ENCODE measurements at places on chromosomes 12 and 14.

DNA sequence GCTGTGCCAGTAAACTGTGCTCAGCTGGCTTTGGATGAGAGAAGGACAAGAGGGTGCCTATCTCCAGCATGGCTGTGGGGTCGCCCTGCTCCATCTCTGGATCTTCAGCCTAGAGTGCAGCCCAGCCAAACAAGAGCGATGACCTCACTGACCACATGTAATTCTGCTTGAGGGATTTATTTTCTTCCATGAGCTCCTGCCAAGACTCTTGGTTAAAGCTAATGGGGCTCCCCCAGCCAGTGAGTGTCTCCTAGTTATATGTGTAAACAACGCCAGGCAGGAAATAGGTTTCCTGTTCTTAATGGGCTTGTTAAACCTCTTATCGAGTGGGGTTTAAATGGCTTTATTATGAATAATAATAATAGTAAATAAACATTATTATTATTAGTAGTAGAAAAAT, 397.2 kb downstream of the NRXN3 start:
- no peak for DNase-seq

DNA sequence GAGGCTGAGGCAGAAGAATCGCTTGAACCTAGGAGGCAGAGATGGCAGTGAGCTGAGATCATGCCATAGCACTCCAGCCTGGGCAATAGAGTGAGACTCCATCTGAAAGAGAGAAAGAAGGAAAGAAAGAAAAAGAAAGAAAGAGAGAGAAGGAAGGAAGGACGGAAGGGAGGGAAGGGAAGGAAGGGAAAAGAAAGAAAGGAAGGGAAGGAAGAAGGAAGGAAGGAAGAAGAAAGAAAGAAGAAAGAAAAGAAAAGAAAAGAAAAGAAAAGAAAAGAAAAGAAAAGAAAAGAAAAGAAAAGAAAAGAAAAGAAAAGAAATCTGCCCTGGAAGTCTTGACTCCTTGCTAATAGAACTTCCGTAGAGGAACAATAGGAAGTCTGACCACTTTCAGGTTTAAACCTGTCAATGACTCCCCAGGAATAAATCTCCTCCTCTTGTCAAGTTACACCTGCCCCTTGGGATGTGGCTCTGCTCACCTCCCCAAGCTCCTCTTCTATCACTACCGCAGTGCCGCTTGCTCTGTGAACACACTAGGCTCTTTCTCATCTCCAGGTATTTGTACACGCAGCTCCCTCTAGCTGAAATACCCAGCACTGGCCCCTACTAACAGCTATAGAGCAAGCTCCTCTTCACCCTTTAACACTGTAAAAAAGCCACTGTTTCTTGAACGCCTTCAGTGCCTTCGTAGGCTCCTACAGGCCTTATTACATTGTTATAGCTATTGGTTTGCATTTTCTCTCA, 773.1 kb upstream of the TBX3 start:
- DNase-seq = no peak

DNA sequence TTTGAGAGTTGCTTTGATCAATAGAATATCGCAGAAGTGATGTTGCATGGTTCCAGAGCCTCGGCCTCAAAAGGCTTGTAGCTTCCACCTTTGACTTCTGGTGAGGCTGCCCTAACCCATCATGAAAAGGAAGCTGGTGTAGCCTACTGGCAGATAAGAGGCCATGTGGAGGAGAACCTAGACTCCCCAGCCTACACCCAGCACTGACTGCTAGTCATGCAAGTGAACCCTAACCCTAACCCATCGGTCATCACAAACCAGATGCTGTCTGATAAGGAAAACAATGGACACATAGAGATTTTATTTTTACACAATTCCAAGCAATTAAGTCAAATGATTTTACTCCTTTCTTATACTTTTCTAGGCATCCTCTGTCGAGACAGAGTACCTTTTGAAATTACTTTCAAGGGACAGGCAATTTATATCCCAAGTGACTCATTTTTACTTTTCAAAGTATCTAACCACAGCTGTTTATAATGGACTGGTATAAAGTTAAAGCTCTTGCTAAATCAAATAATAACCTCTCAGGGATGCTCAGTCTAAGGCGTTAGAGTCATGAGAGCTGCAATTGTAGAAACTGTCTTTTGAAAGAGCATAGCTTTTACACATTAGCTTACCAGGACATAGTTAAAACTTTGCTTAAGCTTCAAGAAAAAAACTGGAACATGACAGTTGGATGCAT, 17.6 kb downstream of the PTPRB start:
- no peak for DNase-seq

- DNase-seq = no peak
These were observed 183.9 kb upstream of the PWP1 start for GRCh38 chr12:107501681-107502080.

- DNase-seq = no peak
These were observed 900 bp downstream of the AMN start for GRCh38 chr14:102923201-102923924.

DNA sequence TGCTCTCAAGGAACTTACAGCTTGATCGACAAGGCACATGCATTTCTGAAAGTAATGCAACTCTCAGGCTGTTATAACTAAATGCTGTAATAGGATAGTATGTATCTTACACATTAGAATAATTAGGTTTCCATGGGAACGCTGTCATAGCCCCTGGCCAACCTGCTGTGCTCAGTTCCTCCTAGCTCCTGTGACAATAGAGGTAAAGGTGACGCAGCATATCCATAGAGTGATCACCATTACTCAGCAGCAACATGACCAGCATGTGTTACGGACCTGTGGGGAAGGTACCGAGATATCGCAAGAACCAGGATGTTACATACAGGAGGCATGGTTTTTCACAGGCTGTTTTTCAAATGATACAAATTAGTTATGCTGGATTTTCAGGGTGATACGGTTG, 150.7 kb downstream of the CAND1 start:
- no peak for DNase-seq

GRCh38 chr12:23810329-23810902, 139.1 kb downstream of the SOX5 start:
- DNase-seq = no peak

DNA sequence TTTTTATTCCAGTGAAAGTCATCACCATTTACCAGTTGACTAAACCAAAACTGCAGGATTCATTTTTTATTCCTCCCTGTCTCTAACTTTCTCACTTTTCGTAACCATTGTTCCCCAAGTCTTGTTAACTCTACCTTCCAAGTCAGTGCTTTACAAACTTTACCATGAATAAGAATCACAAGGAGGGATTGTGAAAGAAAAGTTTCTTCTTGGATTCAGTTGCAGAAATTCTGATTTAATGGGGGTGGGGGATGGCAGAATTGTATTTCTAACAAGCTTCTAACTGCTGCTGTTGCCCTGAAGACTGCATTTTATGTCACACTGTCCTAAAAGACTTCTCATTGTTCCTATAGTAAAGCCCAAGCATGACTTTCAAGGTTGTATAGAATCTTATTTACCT, 5.0 kb upstream of the RAB21 start:
- no peak for DNase-seq

GRCh38 chr12:97292588-97292987, 170.0 kb upstream of the RMST start:
- DNase-seq = no peak

- DNase-seq = no peak
These were observed 40.2 kb downstream of the UBE3B start for GRCh38 chr12:109517619-109518018.

- no peak for DNase-seq
These were observed 277.9 kb upstream of the FLRT2 start for GRCh38 chr14:85252011-85252410.

- DNase-seq = no peak
These were observed 28.6 kb upstream of the DICER1 start for GRCh38 chr14:95185767-95186392.

- no peak for DNase-seq
These were observed 50.9 kb downstream of the MVK start for GRCh38 chr12:109624467-109624866.

DNA sequence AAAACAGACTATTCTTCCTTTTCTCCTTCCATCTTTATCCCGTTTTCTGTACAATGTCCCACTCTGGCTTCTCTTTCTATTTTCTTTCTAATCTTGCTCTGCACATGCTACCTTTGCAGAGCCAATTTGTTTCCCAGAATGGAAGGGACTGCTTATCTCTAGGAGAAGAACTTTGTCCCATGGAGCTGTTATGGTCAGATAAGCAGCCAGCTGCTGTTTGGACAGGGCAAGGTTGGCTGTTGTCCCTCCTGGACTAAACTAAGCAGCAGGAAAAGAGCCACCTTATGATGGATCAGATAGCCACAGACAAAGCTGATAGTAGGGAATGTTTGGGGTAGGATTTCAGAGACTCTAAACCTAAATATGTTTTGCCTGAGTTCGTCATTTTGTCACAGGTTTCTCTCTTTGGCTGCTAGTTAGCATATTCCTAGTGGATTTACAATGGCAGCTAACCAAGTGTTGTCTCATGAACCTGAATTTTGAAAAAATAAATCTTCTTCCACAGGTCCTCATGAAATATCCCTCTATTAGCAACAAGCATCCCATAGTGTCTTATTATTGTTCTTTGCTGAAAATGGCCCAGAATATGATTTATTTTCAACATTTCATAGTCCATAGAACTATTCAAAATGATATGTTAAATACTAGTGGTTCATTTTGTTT, 262.8 kb downstream of the SLC16A7 start:
- no peak for DNase-seq

DNA sequence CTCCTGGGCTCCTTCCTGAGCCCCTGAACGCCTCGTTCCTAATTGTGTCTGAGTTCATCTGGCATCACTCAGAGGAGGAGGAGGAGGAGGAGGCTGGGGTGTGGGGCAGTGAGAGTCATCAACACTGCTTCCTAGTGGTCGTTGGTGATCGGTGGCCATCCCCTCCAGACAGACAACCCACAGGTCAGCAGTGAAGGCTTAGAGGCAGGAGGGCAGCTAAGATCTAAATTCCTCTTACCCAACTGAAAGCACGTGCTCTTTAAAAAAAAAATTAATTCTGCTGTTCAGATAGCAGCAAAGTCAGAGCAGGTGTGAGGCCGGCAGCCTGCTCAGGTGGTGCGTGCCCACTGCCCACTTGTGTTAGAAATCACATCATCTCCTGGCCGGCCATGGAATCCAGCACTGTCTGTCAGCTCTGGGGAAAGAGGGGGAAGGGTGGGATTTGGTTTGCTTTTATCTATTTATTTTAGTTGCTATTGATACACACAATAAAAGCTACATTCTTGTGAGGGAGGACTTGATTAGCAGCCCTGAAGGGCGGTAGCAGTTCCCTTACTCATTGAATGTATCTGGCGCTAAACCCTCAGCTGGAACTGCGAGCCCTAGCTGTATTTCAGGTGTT, 46.6 kb downstream of the PPP2R5C start:
- DNase-seq = no peak

- no peak for DNase-seq
These were observed 27.2 kb upstream of the KCNJ8 start for GRCh38 chr12:21801522-21802288.

DNA sequence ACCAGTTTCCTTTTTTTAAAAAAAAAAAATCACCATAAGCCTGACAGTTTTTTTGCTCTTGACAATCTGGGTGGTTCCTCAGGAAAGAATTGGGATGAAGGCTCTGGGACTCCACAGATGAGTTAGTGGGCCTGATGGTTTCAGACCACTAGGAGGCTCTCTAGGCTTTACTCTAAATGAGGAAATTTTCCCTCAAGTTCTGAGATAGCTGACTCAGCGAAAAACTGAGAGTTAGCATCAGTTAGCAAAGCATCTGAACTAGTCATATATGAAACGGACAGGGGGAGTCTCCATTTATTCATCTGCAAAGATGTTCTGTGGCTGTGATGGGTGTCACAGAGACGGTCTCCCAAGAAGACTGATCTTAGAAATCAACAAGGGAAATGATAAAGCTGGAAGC, 314.3 kb upstream of the OR4E1 start:
- no peak for DNase-seq

DNA sequence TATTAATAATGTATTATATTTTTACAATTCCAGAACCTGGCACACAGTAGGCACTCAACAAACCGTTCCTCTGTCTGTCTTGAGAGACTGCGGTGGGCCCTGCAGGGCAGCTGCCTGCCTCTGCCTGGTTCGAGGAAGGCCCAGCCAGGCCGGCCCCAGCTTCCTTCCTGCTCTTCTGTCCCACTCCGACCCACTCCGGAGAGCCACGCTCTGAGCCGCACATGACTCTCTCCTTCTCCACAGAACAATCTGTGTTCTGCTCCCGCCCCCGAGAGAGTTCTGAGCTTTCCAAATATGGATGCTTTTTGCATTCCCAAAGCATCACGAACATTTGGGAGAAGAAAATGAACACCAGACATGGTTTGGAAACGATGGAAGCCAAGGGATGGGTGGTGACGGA, 57.3 kb downstream of the TTC7B start:
- no peak for DNase-seq

DNA sequence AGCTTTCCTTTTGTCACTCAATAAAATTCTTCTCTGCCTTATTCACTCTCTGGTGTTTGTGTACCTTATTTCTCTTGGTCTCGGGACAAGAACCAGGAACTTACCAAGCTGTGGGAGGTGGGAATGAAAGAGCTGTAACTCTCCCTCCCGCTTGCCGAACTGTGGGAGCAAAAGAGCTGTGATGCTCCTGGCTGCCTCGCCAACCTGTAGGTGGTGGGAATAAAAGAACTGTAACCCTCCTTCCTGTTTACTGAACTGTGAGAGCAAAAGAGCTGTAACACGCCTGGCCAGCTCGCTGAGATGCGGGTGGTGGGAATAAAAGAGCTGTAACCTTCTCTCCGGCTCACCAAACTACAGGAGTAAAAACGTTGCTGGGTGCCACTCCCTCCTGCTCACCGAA, 314.1 kb upstream of the LRIG3 start:
- DNase-seq = no peak

GRCh38 chr12:77999074-77999715, 168.5 kb downstream of the NAV3 start:
- DNase-seq = no peak

- DNase-seq = no peak
These were observed 267.6 kb downstream of the AEBP2 start for GRCh38 chr12:19706936-19707335.

GRCh38 chr12:122393817-122394216, 28.7 kb downstream of the CLIP1 start:
- no peak for DNase-seq

- DNase-seq = no peak
These were observed 16.6 kb downstream of the PLEKHH1 start for GRCh38 chr14:67549734-67550133.

GRCh38 chr14:91350813-91351511, 66.7 kb downstream of the CCDC88C start:
- DNase-seq = no peak

DNA sequence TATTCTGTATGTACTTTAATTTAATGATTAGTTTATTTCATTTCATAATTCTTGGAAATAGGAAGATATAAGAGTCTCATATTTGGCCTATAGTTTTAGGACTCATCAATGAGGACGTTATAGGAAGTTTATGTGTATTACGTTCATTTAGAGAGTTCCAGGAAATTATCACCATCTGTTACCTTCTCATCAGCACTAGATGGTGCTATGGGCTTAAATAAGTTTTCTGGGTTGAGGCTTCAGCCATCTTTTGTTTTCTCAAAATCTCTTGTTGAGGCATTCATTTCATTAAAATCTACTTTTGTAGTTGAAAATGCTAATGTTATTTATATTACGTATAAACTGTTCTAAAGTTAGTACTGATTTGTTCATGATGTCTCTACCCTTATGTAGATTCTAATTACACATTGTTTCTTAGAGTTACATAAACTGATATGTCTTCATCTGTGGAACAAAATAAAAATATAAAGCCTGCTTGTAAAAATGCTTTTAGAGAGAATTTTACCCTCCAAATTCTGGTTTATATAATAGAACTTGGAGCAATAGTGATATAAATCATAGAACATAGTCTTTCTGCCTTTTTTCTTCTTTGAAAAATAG, 89.2 kb downstream of the CFAP54 start:
- DNase-seq = no peak
